Activated CD8-positive, alpha-beta memory T cell treated with anti-CD3 and anti-CD28 coated beads for 1 hour (primary cell): ENCODE measurements at places on chromosomes 1 and 21.

- DNase-seq, result no peak
Observed at GRCh38 chr1:39917825-39918224, 16.1 kb upstream of the MYCL start.

- DNase-seq, result no peak
Observed at GRCh38 chr21:18493422-18493821, 89.8 kb upstream of the TMPRSS15 start.

GRCh38 chr21:31509194-31510017, 150.1 kb upstream of the SOD1 start:
- peak; percentile 18 for DNase-seq

- DNase-seq, result no peak
Observed at GRCh38 chr1:15621975-15622374, 4.7 kb downstream of the DDI2 start.

GRCh38 chr1:117586747-117587498, 18.9 kb upstream of the TENT5C start:
- no peak for DNase-seq

DNA sequence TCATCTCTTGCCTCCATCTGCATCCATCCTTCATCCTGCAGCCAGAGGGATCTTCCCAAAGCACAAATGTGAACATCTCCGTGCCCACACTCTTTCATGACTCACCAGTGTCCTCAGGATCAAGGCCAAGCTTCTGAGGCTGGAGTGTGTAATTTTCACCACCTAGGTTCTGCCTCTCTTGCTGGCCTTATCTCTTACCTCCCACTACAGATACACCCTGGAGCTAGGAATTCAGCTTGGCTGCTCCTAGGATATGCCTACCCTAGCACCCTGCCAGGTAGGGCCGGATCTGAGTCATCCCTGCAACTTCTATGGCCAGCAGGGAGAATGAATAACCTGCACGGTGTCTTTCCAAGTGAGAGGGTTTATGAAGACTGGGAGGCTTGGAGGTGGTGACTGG, 208.7 kb upstream of the CSF3R start:
- DNase-seq, result no peak

DNA sequence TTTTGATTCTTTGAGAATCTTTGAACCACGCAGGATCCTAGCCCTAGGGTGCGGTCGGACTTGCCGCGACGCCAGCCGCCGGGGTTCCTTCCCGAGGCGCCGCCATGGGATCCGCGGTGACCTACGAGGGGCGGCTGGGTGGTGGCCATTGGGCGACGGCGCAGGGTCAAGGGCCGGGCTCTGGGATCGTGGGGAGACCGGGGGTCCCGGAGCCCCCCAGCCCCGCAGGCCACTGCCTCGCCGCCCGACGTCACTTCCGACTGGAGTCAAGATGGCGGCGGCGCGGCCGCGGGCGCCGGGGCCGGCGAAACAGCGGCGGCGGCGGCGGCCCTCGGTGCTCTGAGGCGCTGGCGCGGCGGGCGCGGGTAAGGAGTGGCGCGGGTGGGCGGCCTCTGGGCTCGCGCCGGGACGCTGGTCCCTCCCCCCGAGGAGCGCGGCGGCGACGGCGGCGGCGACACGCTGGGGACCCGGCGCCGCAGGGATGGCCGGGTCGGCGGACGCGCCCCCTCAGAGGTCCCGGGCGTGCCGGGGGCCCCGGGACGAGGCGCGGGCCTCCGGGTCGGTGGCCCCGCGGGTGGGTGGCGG, at the start of gene PRDM2:
PRDM2 (plus strand) TSS at position 253 of the 585 bp plus-strand sequence. CDS start 15,418 bp downstream, outside the sequence.
- peak; percentile 41 for DNase-seq

GRCh38 chr1:23701996-23702395, 10.4 kb downstream of the RPL11 start:
- no peak for DNase-seq

GRCh38 chr1:185444676-185445075, 127.6 kb upstream of the IVNS1ABP start:
- no peak for DNase-seq

DNA sequence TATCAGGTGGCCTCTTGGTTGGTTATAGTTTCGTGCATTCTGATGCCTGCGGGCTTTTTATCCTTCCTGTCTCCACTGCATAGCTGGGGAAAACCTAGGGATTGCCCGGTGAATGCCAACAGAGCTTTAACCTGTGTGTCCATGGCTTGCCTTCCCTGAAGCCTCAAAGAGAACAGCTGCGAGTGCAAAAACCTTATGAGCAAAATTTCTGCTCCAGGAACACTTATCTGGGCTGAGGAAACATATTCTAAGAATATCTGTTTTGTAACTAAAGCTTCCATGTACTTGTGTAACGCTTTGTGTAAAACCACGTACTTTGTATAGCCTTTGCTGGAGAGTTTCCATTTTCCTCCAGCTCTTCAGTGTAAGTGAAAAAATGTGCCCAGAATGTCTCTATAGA, 7.2 kb downstream of the CNST start:
- DNase-seq, result no peak

DNA sequence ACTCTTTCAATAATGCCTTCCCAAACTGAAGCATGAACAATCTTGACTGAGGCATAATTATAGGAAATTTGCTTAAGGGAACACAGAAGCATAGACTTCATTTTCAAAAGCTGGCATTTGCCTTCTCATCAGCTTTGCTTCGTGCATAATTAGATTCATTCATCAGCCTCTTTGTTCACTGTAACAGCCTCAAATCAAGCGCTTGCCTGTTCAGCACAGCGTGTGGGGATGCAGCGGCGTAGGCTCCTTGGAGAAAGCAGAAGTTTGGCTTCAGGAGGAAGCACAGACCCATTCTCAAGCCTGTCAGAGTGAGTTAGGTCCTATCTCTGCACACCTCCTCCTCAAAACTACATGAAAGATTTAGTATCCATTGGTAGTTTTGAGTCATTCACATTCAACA, 246.4 kb upstream of the MAP1LC3C start:
- DNase-seq, result no peak

DNA sequence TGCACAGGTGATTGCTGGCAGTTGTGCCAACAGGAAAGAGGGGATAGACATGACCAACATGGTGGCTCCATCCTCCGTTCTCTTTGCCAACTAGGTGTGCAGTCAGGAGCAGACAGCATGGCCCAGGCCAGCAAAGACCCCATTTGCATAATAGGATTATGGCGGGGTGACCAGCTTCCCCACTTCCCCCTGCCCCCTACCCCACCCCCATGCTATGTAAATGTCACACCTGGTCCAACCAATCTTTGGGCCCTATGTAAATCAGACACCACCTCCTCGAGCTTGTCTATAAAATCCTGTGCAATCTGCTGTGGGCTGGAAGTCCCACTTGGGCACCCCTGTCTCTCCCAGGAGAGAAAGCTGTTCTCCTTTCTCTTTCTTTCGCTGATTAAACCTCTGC, 146.0 kb downstream of the SLC30A10 start:
- DNase-seq, result no peak

DNA sequence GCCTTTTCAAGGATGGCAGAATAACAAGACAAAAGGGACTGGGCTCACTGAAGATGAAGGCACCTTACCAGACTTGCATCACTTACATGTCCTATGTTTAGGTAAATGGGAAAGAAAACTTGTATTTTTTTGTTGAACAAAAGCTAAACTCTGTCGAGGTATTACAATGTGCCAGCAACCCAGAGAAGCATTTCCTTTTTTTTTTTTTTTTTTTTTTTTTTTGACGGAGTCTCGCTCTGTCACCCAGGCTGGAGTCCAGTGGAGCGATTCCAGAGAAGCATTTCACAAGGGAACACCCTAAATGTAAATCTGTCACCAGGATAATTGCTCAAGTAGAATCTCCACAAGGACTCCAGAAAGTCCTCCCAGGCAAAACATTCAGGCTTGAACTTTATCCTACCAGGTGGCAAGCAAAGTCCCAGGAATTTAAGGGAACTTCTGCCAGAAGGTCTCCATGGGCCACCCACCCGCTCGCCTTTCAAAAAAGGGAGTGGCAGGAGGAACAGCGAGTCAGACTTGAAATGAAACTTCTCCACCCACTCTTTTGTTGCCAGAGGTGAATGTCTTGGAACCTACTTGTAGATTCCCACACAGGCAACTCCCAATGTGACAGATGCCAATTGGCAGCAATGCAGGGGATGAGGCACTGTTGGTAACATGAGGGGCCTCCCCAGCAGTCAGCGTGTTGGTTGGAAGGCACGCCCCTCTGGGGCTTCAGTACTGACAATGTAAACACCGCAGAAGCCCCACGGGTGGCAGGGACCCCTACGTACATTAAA, 125.0 kb downstream of the TIAM1 start:
- no peak for DNase-seq

GRCh38 chr1:174174461-174175329, 15.4 kb downstream of the RABGAP1L start:
- DNase-seq, result no peak

- no peak for DNase-seq
Observed at GRCh38 chr1:199918196-199918769, 109.2 kb upstream of the NR5A2 start.

- DNase-seq, result no peak
Observed at GRCh38 chr1:41381692-41382479, 20.7 kb downstream of the FOXO6 start.

DNA sequence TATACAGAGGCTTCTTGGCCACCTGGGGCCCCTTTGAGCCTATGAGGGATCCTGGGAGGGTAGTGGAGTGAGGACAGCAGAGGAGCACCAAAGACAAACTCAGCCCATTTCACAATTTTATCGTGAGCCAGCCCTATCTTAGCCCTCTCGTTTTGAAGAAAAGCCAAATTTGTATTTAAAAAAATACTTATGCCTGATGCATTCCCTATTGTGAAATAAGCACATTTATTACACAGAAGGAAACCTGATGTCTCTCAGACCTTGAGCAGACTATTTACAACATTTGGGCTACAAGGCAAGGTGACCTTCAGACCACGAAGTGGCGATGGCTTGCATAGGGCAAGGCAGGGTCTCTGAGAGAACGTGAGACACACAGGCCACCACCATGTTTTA, 41.3 kb upstream of the H6PD start:
- DNase-seq, result no peak
